ENCODE measurements at places on chromosomes 4 and X.

GRCh38 chr4:40575846-40576245 is 53.8 kb downstream of the RBM47 start:
- no peak for DNase-seq

DNA sequence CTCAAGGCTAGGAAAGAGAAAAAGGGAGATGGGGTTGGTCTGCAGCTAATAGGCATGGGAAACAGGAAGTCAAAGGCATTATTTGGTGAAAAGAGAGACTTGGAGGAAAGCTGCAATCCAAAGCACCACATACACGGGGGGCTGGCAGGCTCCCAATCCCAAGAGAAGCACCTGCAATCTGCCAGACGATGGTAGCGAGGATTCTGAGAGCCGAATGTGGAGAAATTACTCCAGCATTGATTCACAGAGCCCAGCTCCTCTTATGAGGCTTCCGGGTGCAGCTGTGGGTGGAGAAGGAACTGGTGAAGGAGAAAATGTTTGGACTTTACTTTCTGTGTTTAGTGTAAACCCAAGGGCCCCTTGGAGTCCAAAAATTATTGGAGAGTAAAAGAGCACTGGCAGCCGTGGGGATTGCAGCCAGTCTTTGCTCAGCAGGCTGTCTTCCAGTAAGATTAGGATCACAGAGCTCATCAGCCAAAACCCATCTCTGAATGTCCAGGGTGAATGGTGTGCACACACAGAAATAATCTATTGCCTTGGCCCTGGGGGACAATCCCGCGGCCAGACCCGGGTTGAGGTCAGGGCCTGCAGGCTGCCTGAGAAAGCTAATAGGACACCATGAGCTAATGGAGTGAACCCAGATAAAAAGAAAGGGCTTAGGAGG is 197.6 kb downstream of the KIT start:
- no peak for DNase-seq

GRCh38 chr4:53788011-53788410 is 196.7 kb upstream of the LNX1 start:
- no peak for DNase-seq

DNA sequence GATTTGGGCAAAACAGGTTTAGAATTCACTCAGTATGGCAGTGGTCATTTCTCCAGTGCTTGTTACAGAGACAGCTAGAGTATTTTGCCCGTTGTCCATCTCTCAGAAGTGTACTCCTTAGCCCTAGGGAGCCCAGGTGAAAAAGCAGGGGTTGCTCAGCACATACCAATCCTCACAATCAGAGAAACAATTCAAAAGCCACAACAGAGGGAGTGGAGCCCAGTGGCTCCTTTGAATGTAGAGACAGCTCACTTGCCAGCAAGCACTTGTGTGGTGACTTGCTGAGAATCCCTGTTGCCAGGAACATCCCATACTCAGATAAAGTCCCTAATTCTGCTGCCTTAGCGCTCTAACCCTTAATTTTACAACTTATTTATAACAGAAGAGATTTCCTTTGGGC is 1488.3 kb downstream of the RPA4 start:
- DNase-seq = no peak

GRCh38 chr4:154960476-154960875 is 179.4 kb downstream of the RBM46 start:
- DNase-seq = no peak

- no peak for DNase-seq
Measured at GRCh38 chr4:69708211-69708610, 52.2 kb downstream of the SULT1B1 start.

DNA sequence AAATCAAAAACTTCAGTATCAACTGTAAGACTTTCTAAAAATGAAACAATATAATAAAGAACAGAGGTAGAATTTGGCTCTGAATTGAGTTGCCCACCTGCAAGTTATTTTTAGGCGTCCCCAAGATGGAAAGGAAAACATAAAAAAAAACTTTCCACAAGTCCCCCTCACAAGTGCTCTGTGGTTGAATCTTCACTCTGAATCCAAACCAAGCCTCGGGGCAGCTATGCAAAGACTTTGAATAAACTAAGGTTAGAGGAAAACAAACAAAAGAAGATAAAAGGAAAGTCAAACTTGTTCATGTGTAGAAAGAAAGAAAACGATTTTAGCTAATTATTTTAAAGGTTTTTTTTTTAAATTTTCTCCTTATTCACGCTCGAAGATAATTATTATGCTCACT is 372.4 kb upstream of the SLIT2 start:
- DNase-seq = no peak

DNA sequence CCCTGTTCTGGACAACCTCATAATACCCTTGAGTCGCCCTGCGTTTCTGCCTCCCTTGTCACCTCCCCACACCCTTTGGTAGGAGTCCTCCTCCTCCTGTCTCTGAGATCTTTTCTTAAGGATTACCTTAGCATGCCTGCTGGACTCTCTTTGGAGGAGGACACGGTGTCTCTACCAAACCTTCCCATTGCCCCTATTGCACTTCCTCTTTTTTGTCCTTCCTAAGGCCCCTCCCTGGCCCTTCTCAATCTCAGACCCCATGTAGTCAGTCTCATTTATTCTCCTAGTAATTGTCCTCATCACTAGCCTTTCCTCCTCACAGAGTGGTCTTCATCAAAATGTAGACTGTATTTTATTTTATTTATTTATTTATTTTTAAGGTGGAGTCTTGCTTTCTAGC is 335.0 kb upstream of the SFRP2 start:
- no peak for DNase-seq

- DNase-seq = no peak
Measured at GRCh38 chr4:176818531-176818930, 25.8 kb upstream of the VEGFC start.

GRCh38 chr4:74030285-74030684 is 8.2 kb downstream of the CXCL3 start:
- DNase-seq = no peak

DNA sequence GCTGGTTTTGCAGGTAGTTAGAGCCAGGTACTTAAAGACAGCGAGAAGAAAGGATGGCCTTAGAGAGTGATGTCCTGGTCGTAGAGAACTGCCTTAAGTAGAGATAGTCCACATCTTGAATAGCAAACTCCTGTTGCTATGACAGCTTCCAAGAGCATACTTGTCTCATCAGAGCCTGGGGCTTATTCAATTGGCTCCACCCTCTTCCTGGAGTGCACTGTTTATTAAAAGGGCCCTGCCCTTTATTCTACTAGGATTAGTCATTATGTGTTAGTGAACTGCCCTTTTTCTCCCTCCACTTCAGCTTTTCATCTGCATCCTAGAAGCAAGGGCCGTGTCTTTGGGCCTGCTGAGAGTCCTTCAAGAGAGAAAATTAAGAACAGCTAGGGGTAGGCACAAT is 94.5 kb upstream of the EOLA2 start:
- DNase-seq = no peak

DNA sequence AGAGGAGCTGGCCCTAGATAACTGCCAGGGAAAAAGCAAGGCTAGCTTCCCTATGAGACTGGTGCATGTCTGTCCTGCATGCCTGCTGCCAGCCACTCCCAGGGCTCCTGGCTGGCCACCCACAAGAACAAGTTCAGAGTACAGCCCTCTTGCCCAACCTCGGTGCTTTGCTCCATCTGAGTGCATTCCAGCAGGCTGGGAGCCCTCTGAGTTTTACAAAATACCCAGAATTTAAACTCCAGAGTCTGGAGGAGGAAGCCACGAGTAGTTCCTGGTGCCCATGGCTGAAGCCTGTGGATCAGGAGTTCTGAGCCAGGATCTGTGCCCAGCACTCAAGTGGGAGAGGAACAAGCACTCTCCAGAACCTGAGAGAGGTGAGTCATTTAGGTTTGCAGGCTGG is 111.6 kb downstream of the MAGEE2 start:
- DNase-seq = no peak

- no peak for DNase-seq
Measured at GRCh38 chr4:160709546-160709945, 1454.3 kb downstream of the FSTL5 start.

GRCh38 chr4:138773321-138773720 is 242.3 kb upstream of the NOCT start:
- DNase-seq = no peak

- no peak for DNase-seq
Measured at GRCh38 chr4:98518559-98519267, 139.7 kb downstream of the TSPAN5 start.

GRCh38 chr4:36771411-36772153 is 473.0 kb upstream of the NWD2 start:
- no peak for DNase-seq

DNA sequence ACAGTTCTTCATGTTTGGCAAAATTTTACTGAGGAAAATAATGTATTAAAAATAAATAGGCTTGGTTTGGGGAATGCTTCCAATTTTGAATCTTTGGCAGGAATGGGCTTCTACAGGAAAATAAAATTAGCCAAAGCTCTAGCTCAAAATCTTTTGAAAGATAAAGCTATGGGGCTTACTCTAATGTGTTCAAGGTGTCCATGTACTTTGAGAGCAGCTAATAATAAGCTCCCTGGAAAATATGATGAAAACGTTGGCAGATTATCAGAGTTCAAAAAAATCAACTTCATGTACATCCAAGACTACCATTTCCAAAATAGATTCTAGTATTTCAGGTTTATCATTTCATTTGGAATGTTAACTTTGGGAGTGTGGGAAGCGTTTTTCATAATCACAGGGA is 158.4 kb downstream of the EMCN start:
- DNase-seq = no peak

DNA sequence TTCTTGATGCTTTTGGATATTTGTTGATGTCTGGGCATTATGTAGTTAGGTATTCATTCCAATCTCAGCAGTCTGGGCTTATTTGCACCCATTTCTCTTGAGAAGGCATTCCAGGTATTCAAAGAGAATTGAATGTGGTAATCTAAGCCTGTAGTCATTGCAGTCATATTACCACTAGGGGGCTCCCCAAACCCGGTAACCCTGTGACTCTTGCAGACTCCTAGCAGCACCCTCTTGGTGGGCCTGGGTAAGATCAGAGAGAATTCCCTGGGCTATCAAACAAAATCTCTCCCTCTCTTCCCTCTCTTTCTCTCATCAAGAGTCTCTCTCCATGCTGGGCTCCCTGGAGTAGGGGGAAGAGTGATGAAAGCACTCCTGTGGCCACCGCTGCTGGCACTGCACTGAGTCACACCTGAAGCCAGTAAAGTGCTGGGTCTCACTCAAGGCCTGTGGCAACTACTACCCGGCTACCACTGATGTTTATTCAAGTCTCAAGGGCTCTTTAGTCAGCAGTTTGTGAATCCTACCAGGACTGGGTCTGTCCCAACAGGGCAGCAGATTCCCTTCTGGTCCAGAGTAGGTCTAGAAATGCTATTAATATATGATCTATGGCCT is 187.7 kb upstream of the NUDT10 start:
- DNase-seq = peak; percentile 19

- no peak for DNase-seq
Measured at GRCh38 chrX:701673-702072, 71.1 kb downstream of the SHOX start.

DNA sequence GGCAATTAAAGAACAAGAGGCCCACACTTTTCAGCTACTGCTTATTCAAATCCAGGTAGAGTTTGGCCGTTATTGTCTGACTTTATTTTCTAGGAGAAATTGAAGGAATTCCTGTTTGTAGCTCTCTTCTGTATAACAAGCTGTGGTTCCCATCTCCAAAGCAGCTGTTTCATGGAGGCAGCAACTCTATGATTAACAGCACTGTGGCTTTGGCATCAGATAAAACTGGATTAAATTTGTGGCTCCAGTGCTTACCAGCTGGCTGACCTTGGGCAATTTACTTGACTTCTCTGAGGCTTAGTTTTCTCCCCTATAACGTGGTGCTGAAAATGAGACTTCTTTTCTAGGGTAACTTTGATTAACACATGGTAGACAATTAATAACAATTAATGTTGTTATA is 28.1 kb downstream of the SLC30A9 start:
- DNase-seq = no peak

DNA sequence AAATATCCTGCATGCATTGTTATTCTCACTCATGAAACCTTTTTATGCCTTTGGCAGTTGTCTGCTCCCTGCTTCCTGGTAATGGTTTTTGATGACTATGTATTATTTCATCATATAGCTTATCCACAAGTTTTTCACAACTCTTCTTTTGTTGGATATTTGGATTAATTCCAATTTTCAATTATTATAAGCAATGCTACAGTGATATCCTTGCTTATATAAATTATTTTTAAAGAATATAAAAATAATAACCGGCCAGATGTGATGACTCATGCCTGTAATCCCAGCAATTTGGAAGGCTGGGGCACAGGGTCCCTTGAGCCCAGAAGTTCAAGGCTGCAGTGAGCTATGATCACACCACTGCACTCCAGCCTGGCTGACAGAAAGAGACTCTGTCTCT is 47.0 kb downstream of the ASIC5 start:
- no peak for DNase-seq

- no peak for DNase-seq
Measured at GRCh38 chr4:144302704-144303536, 162.4 kb upstream of the GYPA start.

DNA sequence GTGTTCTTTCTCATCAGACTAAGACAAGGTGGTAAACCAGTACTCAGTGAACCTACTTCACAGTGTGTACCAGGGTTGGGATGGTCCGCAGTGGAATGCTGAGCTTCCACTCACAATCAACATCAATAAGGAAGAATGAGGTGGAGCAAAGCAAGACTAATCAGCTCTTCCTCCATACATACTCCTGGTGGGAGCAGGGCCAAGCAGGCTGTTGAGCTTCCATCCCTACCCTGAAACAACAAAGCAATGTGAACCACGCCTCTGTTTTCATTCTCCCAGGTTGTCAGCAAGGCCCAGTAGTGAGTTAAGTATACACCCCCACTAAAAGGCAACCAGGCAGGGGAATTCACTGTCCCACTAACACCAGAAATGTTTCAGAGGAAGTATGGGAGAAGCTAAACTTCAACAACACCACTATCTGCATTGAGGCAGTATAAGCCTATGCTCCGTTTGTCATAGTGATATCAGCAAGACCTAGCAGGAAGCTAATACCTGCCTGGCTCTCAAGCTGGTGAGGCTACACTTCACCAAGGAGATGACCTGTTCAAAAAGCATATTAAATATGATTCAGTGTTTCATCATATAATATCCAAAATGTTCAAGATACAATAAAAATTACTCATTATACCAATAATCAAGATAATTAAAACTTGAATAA is 109.5 kb downstream of the DDX60 start:
- DNase-seq = no peak

- no peak for DNase-seq
Measured at GRCh38 chrX:31656013-31656412, 584.2 kb upstream of the FTHL17 start.

DNA sequence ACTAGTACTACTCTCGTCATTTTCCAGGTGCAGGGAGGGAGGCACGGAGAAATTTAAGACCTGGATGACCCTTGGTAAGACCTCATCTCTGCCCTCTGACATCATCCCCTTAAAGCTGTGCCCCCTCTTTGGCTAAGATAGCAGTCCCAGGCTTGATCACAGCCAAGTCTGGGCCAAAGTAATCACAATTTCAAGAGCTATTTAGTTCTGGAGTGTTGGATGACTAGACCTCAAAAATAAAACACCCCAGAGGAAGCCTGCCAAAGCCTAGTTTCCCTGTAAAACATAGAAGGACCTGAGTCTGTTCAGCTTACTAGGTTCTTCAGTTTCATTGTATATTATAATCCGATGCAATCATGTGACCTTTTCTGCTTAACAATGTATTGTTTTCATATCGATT is 144.6 kb upstream of the ARHGEF9 start:
- no peak for DNase-seq

GRCh38 chrX:21733705-21734104 is 24.2 kb downstream of the SMPX start:
- DNase-seq = no peak

All from CD4-positive, alpha-beta T cell treated with Interleukin-17A for 1 hour (primary cell).